ENCODE measurements at places on chromosomes 4 and X. TPM values are rescaled to one million over a fixed set of nuclear protein-coding genes. Genes with fewer than 3 reads are reported as not detected.

GRCh38 chr4:83129264-83129663 is 14.7 kb upstream of the PLAC8 start:
- H3K4me3 ChIP-seq: no peak overlapping the region
- no peak overlapping the region for H3K27ac ChIP-seq
- H3K36me3 ChIP-seq: no peaks in the 10 kb centered on the region
- peaks cover 6% of the 10 kb centered on the region for H3K4me1 ChIP-seq
- no peak for DNase-seq

FAM199X gene
- total RNA-seq: 13.5 TPM

DNA sequence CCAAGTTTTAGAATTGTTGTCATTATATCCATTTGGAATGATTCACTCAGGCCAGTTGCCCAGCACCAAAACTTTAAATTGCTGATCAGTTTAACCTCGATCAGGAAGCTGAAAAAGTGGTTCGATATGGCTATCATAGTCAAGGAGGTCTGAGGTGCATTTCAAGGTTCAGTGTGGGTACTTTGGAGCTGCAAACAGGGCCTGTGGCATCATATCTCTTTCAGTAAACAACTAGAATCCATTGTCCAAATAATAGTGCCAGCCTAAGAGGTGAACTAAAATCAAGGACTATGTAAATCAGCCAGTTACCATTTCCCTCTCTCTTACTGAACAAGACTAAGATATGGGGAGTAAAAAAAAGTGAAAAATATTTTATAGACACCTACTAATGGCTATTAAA is 14.2 kb downstream of the TMEM47 start:
- H3K27ac ChIP-seq: no peak overlapping the region
- H3K4me3 ChIP-seq: no peak overlapping the region
- H3K27me3 ChIP-seq: no peaks in the 10 kb centered on the region
- no peaks in the 10 kb centered on the region for H3K4me1 ChIP-seq
- no peak for DNase-seq
- no peaks in the 10 kb centered on the region for H3K36me3 ChIP-seq

MXRA5 gene
- 4.5 TPM for total RNA-seq

GRCh38 chr4:157013656-157014055 is 42.1 kb upstream of the PDGFC start:
- no peaks in the 10 kb centered on the region for H3K36me3 ChIP-seq
- H3K4me3 ChIP-seq: no peak overlapping the region
- H3K4me1 ChIP-seq: no peaks in the 10 kb centered on the region

GRCh38 chrX:55011294-55011693 is 11.1 kb downstream of the APEX2 start:
- H3K36me3 ChIP-seq: no peaks in the 10 kb centered on the region
- H3K27ac ChIP-seq: no peak overlapping the region
- DNase-seq: no peak
- peaks cover 6% of the 10 kb centered on the region for H3K4me1 ChIP-seq
- H3K27me3 ChIP-seq: no peaks in the 10 kb centered on the region

UGT2B15 gene
- total RNA-seq: not detected

DNA sequence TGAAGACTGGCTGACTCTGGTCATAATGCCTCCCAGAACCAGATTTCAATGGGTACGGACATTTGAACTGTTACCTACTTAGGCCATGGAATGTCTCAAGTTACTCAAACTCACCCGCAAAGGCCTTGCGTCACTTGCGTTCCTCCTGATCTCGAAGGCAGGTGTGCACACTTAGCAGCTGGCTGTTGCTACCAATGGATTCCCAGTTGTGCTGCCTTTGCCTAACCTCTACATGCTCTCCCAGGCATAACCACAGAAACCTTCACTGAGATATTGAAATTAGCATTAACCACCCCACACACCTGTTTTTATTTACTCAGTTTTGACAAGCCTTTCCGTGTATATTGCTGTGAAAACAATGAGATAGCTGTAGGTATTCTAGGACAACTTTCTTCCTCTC is 2.8 kb downstream of the ERVMER34-1 start:
- no peaks in the 10 kb centered on the region for H3K36me3 ChIP-seq
- H3K27me3 ChIP-seq: peaks cover 43% of the 10 kb centered on the region
- no peak overlapping the region for H3K4me3 ChIP-seq
- no peak for DNase-seq
- peaks cover 17% of the 10 kb centered on the region for H3K4me1 ChIP-seq

DNA sequence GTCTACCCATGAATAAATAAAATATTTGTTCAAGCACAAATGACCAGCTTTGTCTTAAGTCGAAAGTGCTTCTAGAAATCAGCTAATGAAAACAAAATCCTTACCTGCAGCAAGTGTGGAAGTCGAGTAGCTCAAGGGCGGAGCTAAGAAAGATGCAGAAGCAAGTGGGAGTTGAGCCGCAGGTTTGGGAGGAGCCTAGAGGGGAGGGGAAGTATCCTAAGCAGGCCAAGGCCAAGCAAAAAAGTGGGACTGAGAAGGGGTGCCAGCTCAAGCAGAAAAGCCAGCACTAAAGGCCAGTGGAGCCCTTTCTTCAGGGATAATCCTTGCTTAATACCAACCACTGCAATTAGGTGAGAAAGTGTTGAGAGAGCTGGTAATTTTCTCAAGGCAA is 60.8 kb downstream of the DLG3 start:
- H3K4me1 ChIP-seq: no peaks in the 10 kb centered on the region
- H3K27me3 ChIP-seq: no peaks in the 10 kb centered on the region
- no peak overlapping the region for H3K27ac ChIP-seq
- H3K36me3 ChIP-seq: no peaks in the 10 kb centered on the region

DNA sequence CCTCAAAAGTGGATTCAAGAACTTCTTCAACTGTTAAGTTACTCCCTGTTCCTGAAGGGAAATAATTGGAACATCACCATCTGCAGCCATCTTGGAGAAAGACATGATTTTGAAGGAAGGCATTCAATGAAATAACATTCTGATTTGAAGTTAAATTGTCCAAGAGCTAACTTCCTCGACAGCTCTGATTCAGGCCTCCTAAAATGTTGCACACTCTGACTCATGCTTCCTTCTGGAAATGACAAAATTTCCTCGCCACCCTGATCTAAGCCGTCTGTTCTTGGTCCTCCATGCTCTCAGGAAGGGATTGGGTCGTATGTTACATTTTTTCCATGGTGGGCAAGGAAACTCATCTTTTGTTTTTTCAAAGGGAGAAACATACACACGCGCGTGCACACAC is 496.9 kb upstream of the DIPK2B start:
- H3K4me3 ChIP-seq: no peak overlapping the region
- H3K27ac ChIP-seq: no peak overlapping the region
- H3K36me3 ChIP-seq: no peaks in the 10 kb centered on the region
- no peaks in the 10 kb centered on the region for H3K4me1 ChIP-seq
- DNase-seq: no peak

GRCh38 chr4:168059251-168059650 is 33.1 kb upstream of the ANXA10 start:
- no peak for DNase-seq
- H3K27me3 ChIP-seq: no peaks in the 10 kb centered on the region
- H3K36me3 ChIP-seq: no peaks in the 10 kb centered on the region
- H3K4me3 ChIP-seq: no peak overlapping the region

Data from esophagus squamous epithelium (tissue), 5 donors.